GM12865 (cell line): ENCODE measurements at places on chromosomes 2 and 18.

DNA sequence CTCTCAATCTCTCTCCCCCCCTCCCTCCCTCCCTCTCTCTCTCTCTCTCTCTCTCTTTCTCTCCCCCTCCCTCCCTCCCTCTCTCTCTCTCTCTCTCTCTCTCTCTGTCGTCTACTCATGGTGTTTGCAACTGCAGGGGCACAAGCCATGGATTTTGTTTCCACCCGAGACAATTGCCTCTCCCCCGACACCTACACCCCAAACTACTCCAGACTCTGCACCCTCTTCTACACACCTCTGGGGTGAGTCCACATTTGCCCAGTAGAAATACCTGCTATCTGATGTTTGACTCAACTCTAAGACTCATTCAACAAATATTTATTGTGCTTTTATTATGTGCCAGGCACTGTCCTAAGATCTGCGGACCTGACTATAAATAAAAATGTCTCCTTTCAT lies 93.7 kb downstream of the TMEM17 start:
- DNase-seq, result no peak

DNA sequence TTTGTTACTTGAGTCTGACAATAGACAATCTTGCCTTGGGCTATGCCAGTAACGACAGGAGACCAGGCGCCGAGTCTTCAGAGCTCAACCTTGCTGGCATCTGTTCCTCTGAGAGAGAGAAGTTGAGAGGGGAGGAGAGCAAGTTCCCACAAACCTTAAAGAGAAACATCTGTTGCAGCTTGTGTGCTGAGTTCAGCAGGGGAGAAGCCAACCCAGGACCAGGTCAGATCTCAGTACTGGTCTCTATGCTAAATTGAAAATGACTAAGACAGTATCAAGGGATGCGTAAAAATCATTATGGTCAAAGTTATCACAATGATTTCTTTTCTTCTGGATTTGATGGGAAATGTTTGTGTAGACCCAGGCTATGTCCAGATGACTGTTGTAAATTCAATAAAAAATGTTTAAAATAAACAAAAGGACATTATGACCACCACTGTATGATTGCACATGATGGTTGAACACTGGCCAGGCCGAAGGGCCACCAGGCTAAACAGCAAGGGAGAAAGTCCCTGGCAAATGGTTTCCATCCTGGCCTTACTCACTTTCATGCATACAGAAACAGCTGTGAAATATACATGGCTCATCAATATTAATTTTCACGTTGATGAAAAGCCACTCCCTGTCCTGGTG lies 100.3 kb upstream of the PMAIP1 start:
- DNase-seq, result no peak

GRCh38 chr18:55501982-55502710 lies 85.8 kb downstream of the TCF4 start:
- no peak for DNase-seq

DNA sequence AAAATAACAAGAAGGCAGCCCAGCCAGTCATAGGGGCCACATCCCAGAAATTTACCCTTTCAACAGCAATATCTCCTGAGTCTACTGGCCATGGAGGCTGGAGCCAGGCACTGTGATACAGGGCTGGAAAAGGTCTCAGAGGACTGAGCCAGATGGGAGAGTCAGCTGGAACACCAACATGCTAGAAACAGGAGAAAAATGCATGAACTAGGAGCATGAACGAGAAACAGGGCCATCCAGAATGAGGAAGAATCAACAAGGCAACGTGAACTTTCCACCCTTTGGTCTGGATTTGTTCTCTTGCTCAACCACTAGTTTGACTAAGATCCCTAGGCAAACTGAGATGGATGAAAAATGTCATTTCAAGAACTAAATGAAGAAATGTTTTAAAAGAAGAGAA lies 13.1 kb downstream of the PID1 start:
- no peak for DNase-seq

DNA sequence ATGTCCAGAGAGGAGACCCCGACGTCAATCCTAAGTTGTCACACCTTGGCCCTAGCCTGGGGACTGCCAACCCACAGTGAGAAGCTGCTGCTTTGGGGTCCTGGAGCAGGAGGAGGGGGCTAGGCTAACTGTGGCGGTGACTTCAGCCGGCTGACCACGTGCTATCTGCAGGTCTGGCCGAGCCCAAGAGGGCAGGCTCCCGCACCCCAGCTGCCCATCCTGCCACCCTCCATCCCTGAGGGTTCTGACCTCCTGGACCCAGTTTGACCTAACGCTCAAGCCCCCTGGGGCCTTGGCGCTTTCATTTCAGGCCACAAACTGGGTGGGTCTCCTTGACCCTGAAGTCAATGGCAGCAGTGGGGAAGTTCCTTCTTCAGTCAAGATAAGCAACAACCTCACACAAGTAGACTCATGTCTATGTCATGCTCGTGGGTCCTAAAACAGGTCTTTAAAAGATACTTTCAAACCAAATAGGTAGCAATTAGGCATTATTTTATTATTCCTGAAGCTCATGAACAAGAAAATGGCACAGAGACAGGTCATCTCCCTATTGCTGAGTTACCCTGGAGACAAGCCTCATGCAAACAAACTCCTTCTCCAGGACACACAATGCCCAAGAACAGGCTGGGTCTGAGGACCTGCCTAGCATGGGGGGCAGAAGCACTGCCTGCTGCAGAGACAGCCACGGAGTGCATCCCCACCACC lies 2.3 kb downstream of the HES6 start:
- no peak for DNase-seq

DNA sequence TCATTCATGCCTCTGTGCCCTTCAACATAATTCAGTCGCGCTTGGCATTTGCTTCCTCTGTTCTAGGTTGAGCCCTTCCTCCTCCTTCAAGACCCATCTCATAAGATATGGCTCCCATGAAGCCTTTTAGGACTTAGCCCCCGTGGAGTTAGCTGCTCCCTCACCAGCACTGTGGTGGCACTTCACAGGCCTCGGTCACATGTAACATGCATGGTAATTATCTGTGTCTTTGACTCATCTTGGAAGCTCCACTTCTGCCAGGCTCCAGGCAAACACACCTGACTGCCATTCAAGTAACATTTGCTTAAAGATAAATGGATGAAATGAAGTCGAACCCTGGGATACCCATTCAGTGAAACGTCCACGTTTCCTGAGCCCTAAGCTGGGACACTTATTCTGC lies 484.7 kb downstream of the EIPR1 start:
- no peak for DNase-seq
